ENCODE measurements at places on chromosomes 4 and X. TPM values are rescaled to one million over a fixed set of nuclear protein-coding genes. Genes with fewer than 3 reads are reported as not detected.

The HPGDS gene
- 9.2 TPM for total RNA-seq

- no peak overlapping the region for H3K27ac ChIP-seq
- no peak for DNase-seq
These were observed 99.1 kb upstream of the RXFP1 start for GRCh38 chr4:158422546-158422945.

- H3K4me3 ChIP-seq, result no peak overlapping the region
- no peak overlapping the region for H3K27ac ChIP-seq
- peak; percentile 35 for DNase-seq
- peaks cover 8% of the 10 kb centered on the region for H3K4me1 ChIP-seq
- H3K27me3 ChIP-seq, result no peaks in the 10 kb centered on the region
These were observed 338.9 kb downstream of the DHX15 start for GRCh38 chr4:24245491-24245820.

The MAGEB10 gene
- not detected for total RNA-seq

- H3K36me3 ChIP-seq, result peaks cover 3% of the 10 kb centered on the region
- no peaks in the 10 kb centered on the region for H3K27me3 ChIP-seq
- no peak for DNase-seq
- no peak overlapping the region for H3K27ac ChIP-seq
These were observed 174.5 kb downstream of the NSUN7 start for GRCh38 chr4:40924096-40924792.

DNA sequence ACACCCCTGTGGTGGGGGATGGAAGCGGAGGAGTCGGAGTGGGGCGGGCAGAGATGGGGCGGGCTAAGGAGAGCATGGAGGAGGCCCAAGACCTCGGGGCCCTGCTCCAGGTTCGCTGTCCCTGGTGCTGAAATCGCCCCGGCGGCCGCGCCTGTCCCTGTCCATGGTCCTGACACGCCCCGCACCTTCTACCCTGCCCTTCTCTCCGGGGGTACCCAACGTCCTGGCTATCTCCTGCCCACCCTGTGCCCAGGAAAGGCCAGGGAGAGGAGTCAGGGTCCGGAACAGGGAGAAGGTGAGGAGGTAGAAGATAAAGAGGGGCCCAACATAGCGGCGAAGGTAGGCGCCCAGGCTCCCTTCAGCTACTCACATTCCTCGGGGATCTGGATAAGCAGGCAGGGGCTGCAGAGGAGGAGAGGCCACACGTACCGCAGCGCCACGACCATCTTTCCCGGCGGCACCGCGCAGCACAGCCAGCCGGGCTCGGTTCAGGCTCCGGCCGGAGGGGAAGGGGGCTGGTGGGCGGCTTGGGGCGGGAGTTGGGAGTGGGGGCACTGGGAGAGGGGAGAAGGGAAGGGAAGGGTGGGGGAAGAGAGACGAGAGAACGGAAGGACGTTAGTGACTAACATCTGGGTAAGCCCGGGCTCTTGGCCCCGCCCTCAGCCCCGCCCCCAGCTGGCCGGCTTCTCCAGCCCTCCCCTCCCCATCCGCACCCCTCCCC lies 10.4 kb downstream of the L1CAM start:
- peaks cover 18% of the 10 kb centered on the region for H3K36me3 ChIP-seq
- H3K4me1 ChIP-seq, result peaks cover 53% of the 10 kb centered on the region
- no peak overlapping the region for H3K27ac ChIP-seq
- no peak for DNase-seq

- no peak for DNase-seq
- H3K27me3 ChIP-seq, result no peaks in the 10 kb centered on the region
- no peaks in the 10 kb centered on the region for H3K36me3 ChIP-seq
- H3K4me1 ChIP-seq, result no peaks in the 10 kb centered on the region
These were observed 37.8 kb upstream of the SLC9A7 start for GRCh38 chrX:46796574-46797191.

DNA sequence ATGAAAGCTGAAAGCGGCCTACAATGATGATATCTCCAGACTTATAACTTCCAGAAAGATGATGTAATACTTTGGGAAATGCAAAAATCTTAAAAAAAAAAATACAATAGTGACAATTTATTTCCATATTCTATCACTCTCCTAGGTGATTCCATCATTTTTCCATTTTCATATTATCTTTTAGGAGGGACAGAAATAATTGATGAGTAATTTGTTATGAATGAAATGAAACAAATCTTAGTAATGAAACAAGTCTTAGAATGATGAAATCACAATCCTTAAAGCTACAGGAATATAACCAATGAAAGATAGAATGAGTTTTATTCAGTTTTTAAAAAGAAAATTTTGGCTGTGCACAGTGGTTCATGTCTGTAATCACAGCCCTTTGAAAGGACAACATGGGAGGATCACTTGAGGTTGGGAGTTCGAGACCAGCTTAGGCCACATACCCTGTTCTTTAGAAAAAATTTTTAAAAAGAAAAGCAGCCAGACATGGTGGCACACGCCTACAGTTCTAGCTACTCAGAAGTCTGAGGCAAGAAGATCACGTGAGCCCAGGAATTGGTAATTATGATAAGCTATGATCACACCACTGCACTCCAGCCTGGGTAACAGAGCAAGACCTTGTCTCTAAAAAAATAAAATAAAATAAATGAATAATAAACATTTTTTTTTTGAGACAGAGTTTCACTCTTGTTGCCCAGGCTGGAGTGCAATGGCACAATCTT lies 21.7 kb downstream of the CLOCK start:
- no peak for DNase-seq
- H3K4me1 ChIP-seq, result no peaks in the 10 kb centered on the region
- H3K4me3 ChIP-seq, result no peak overlapping the region
- H3K27me3 ChIP-seq, result no peaks in the 10 kb centered on the region

The HSFX2 gene
- 1.2 TPM for total RNA-seq

DNA sequence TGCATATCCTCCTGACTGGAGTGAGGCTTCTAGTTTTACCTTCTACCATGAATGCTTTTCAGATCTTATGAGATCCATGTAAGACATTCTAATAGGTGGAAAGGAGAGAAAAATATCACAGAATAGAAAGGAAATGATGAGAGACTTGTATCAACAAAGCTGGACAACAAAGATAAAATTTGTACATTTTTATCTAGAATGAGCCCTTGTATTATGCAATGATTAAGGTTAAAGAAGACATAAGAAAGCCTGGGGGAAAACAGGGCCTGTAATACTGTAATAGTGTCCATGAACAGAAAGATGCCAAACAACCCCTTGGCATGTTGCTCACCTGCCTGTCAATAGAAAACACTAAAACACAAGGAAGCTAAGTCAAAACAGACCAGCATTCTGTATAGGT lies 44.2 kb upstream of the SCRG1 start:
- no peak overlapping the region for H3K4me3 ChIP-seq
- no peak for DNase-seq
- no peaks in the 10 kb centered on the region for H3K4me1 ChIP-seq
- no peaks in the 10 kb centered on the region for H3K27me3 ChIP-seq

The APLN gene
- total RNA-seq, result 4.7 TPM

The MAP7D2 gene
- total RNA-seq, result 8.2 TPM

DNA sequence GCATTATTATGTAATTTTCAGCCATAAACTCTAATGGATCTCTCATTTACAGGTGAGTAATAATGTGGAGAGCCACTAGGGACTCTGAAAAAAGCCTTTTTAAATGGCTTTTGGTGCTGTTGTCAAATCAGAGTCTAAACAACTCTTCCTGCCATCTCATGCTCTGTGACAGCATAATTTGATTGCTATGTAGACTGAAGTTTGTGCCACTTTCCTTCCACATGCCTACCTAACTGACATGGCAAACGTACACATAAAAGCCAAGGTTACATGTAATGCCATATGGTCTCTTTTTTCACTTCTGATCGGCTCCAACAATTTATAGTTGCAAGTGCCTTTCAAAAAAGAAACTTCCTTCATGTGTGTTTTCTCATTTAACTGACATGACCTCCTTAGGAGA lies 94.3 kb downstream of the SH2D1A start:
- H3K27ac ChIP-seq, result no peak overlapping the region
- H3K36me3 ChIP-seq, result no peaks in the 10 kb centered on the region
- no peak for DNase-seq
- H3K4me3 ChIP-seq, result no peak overlapping the region
